Stimulated activated CD8-positive, alpha-beta memory T cell treated with anti-CD3 and anti-CD28 coated beads, Interleukin-4, amount 100 ng/mL, for 24 hours (primary cell): ENCODE measurements at places on chromosomes 5 and 9.

GRCh38 chr9:125642311-125642710 is 64.7 kb downstream of the MAPKAP1 start:
- no peak for DNase-seq

- no peak for DNase-seq
These were observed 28.8 kb downstream of the ADAMTSL2 start for GRCh38 chr9:133563291-133563796.

DNA sequence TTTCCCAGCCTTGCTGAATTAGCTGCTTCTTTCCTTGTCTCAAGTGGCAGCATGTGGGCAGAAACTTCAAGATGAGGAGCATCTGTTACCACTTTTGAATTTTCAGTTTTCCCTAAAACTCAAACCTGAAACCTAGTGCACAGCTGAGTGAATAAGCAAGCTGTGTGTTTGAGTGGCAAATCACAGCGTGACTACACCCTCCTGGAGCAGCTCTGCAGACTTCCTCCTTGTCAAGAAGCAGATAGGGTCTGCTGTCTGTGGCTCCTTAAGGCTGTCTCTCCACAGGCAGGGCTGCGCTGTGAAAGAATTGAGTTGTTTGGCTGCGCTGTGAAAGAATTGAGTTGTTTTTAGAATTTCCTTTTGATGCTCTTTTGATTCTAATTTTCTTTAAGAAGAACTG is 179.7 kb upstream of the HAPLN1 start:
- no peak for DNase-seq

GRCh38 chr5:151673421-151673820 is 13.3 kb downstream of the SPARC start:
- DNase-seq = no peak

DNA sequence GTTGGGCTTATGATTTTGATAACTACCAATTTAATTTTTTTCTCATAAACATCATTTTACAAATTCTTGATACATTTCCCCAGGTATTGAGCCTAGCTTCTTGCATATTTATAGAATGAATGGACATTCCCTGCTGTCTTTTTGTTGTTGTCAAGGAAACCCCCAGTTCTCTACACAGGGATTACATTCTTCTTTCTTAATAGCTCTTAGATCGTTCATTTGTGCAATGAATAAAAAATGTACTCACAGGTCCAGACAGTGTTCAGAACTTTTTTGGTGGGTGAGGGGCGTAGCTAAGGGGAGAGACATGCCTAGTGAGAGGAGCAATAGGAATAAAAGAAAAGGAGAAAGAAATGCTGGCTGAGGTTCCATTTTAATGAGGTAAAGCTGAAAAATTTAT is 58.6 kb downstream of the VCAN start:
- DNase-seq = no peak

DNA sequence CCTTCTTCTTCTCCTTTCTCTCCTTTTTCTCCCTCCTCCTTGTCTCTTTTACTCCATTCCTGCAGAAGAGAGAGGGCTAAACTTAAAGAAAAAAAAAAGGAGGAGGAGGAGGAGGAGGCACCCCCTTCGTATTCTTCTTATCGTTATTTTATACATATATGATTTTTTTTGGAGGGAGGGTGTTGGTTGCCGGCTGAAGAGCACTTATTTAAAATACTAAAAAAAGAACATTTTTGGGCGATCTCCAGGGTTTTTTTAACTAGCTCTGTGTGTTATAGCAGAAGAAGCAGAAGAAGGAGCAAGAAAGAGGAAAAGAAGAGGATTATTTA is 381 bp downstream of the NR2F1 start:
- DNase-seq = no peak

DNA sequence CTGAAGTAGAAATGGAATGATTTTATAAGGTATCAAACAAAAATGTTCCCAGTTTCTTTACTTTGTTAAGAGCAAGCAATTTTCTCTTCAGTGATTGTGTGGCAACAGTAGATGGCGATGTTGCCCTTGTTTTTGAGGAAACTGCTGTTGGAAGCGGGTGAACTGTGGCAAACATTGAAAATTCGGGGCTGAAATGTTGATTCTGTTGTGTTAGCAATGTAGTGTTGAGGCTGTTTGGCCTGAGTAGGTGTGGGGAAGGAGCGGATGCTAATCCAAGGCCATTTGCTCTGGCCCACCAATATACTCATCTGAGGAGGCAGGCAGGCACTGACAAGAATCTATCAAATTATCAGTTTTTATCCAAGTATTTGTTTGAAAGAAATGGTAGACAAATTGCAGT is 129.8 kb downstream of the SLC12A2 start:
- DNase-seq = no peak

- DNase-seq = no peak
These were observed 245.2 kb upstream of the TARS1 start for GRCh38 chr5:33195431-33196165.

DNA sequence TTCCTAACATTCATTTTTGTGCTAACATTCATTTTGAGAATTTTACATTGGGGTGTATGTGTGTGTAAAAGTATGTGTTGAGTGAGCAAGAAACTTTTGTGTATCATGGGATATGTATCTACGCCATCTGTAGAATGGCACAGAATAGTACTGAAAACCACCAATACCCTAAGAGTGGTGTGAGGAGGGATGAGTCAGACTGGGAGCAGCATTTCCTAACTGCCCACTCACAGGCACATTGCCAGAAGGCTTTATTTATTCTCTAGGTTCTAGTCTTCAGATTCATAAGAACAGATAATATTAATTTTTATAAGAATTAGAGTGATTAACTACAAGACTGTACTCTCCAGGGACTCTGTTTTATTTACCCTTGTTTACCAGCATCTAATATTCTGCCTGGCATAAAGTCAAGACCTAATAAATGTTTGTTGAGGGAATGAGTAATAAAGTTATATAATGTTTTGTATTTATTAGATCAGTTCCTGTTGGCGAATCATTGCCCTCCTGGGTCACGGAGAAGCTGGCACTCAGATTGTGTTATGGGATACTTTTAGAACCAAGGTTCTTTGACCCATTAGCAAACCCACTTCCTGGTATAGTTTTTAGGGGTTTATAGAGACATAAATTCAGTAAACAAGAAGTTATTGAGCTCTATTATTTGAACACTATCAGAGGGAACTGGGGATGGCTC is 159.1 kb upstream of the PPP2R2B start:
- no peak for DNase-seq

- DNase-seq = no peak
These were observed 42.7 kb downstream of the SH3PXD2B start for GRCh38 chr5:172411484-172412072.

GRCh38 chr9:78074385-78075291 is 43.0 kb upstream of the GNAQ start:
- no peak for DNase-seq

GRCh38 chr9:85981369-85981768 is 40.4 kb downstream of the NAA35 start:
- no peak for DNase-seq

DNA sequence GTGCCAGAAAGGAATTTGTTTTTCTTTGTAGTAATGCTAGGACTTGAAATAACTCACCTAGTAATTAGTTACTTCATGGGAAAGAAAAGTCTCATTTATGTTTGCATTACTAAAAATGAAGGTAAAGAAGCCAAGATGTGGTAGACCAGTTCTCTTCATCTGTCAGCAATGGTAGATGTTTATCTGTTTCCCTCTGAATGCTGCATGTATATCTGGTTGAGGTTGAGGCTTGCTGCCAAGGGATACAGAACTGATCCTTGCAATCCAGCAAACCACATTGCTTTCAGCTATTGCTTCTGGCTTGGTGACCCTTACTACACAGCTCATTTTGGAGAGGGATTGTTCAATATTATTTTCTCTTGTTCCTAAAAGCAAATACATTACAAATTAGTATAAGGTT is 73.6 kb downstream of the ZNF474 start:
- no peak for DNase-seq

- no peak for DNase-seq
These were observed 170.1 kb downstream of the SLF1 start for GRCh38 chr5:94788527-94788926.

GRCh38 chr5:66596636-66597182 is 516 bp downstream of the MAST4 start:
- DNase-seq = no peak

GRCh38 chr5:109660301-109660700 is 29.4 kb upstream of the MAN2A1 start:
- DNase-seq = no peak

GRCh38 chr5:163758283-163758711 is 252.9 kb downstream of the MAT2B start:
- no peak for DNase-seq

DNA sequence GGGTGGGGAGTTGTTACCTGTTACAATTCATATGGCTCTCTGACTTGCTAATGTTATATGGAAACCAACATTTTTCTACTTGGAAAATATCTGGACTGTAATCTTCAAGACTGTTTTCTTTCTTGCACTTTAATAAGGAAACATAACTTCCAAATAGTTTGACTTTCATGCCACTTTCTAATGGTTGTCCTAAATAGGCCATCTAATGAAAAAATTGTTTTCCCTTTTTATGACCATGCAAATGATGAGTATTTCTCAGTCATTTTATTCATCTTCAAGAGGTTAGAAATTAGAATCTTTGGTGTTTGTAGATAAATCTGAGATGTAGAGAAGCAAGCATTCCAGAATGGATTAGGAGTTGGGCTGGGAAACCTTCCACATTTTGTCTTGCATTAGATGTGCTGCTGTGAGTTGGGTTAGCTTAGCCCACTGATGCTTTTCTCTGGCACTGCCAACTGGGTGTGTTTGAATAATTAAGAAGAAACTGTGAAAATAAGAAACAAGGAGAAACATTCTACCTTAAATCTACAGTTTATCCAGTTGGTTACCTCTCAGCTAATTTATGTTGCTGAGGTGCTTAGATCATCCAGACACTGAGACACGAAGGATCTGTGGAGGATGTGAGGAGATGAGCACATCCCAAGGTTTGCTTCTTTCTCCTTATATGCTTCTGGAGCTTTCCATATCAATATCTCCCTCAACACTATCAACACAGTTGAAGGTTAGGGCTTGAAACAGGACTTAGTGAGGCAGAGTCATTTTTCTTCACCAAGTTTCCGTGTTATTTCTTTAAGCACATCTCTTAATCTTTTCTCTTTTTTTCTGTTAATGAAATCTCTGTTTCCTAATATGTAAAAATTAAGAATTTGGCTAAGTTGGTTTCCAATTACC is 2.7 kb downstream of the RASGRF2 start:
- no peak for DNase-seq

DNA sequence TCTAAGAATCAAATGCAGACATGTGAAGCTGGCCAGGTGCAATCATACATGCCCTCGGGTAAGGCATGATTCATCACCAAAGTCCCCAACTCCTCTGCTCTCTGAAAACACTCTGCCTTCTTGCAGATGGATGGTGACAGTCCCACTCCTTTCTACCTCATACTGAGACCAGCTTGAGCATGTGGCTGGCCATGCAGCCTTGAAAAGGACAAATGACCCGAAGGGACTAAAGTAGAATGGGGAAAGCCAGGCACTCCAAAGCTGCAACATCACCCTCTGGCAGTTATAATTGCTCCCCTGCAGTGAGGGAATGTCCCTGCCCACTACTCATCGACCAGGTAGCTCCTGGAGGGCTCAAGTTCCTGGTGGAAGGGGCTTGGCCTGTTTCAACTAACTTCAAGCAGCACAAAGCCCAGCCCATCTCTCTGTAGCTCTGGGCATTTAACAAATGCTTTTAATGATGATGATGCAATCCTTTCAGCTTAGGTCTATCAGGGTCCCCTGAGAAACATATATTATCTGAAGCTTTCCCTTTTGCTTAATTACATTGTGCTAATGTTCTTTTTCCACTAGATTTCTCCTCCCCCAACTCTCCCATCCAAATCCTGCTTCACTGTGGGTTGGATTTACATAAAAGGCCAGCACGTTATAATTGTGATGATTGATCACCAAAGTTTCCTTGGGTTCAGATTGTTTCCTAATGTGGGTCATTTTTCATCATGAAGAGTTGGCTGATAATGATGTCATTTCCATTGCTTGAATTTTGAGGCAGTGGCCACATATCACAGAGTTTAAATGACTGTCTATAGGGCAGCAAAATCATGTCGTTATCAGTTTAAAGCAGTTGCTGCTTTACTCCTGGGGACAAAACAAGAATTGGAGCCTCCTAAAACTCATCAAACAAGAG is 436.5 kb upstream of the SLC30A5 start:
- no peak for DNase-seq

- DNase-seq = no peak
These were observed 113.8 kb downstream of the ZNF462 start for GRCh38 chr9:106976772-106977171.

DNA sequence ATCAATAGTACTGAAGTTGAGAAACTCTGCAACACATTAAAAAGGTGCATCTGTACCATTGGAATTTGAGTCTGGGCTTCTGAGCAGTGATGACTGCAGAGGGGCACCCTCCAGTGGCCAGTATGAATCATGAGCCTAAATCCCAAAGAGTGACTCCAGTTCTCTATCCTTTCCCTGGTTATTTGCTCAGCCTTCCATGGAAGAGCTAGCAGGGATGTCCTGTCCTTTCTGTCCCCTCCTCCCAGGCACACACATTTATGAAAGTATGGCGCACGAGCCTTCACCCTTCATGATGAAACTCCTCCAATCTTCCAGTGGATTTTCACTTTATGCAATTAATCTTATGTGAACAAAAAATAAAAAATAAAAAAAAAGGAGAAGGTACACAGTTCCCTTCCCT is 81.0 kb downstream of the ESM1 start:
- DNase-seq = no peak

DNA sequence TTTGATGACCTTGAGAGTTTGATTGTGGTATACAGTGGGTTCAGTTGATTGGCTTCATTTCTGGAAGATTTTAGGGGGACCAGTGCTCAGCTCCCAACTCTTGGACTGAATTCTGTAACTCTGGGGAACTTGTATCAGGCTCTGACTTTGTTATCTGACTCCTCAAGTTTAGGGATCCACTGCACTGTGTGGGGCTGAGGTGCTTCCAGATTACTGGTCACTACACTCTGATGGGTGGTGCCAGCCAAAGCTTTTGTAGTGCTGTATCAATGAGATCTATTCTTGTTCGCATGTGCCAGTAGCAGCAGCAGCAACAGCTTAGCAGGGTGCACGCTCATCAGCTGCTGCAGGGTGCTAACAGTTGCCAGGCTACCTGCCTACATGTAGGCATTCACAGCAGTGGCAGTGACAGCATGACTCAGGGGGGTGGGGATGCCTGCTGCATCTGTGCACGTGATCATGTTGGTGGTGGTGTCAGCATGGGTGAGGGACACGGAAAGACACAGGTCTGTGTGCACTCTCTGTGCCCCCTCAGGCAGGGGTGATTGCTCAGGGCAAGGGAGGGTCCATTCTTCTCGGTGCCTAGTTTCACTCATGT is 438.8 kb upstream of the SEMA6A start:
- no peak for DNase-seq

DNA sequence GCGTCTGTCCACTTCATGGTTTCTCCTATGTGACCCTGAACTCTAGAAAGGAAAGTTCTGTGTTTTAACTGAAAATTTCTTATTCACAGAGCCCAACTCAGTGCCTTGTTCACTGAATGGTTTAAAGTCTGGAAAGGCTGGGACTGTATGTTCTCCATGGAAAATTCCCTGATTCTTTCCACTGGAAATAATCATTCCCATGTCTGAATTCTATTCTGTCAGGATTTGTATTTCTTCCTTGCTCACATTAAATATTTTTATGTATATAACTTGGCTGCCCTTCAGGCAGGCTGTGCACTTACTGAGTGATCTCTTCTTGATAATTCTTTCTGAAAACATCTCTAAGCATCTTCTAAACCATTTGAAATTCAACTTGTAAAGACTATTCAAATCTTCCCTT is 1126.9 kb upstream of the DMAC1 start:
- no peak for DNase-seq

GRCh38 chr5:38548064-38548759 is 8.2 kb downstream of the LIFR start:
- no peak for DNase-seq
